Stimulated activated CD8-positive, alpha-beta memory T cell treated with anti-CD3 and anti-CD28 coated beads, Interleukin-7, amount 100 ng/mL, for 24 hours (primary cell): ENCODE measurements at places on chromosomes 16 and 17.

DNA sequence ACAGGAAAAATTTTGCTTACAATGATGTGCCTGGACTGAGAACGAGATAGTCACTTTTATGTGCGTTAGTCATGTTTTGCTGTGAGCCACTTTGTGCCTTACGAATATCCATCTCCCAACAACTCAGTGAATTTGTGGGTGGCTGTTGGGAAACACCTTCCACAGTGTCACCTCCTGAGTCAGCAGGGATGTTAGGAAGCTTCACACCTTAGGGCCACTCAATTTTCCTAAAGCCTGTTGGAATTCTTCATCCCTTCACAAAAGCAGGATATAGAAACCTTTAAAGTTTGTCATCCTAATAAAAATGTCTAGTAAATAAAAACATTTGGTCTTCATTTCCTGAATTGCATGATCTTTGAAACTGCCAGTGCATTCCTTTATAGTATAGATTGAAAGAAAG, 4.3 kb upstream of the KRTAP3-1 start:
- no peak for DNase-seq

- no peak for DNase-seq
Measured at GRCh38 chr17:82351254-82351712, 7.8 kb upstream of the TEX19 start.

DNA sequence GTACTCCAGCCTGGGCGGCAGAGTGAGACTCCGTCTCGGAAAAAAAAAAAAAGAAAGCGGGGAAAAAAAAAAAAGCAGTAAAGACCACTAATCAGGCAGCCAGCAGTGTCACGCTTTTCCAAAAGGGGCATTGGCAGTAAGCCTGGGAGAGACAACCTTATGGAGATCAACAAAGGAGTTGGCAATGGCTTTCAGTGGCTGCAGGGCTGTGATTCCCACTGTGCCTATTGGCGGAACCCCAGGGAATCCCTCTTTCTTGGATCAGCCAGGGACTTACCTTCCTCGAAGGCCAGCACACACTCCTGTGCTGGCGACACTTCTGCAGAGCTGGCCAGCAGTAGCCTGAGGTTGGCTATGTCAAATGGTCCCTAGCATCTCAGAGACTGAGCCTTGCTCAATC, 43.2 kb upstream of the ZFHX3 start:
- DNase-seq: no peak

GRCh38 chr17:79750650-79751545, 20.2 kb downstream of the ENPP7 start:
- no peak for DNase-seq

DNA sequence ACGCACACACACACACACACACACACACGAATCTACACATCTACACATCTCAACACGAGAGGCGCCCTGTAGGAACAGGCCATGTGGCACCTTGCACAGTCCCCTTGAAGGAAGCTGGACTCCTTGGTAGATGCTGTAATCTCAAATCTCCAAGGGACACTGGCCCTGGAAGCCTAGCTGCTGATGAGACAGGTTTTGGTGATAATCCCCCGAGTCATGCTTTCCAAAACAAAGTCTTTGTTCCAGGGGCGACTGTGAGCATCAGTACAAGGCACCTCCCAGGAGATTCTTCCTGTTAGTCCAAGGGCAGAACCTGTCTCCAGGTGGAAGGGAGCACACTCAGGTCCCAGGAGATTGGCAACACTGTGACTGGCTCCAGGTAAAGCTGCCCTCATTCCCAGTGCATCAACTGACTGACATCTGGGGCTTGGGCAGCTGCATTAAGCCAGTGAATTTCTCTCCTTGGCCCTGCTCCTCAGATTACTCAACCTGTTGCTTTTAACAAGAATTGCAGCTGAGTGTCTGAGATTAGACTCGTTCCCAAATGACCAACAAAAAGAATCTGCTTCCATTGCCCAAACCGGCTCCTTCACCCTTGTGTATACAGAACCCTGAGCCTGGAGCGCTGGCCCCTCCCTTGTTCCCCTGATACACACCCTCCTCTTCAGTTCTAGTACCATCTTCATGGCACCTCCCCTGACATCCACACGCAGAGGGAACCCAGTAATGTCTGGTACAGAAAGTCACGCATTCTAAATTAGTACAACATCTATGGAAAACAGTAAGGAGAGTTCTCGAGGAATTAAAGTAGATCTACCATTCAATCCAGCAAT, 13.9 kb upstream of the TNRC6C start:
- no peak for DNase-seq
